ENCODE measurements at places on chromosomes 1 and 21.

GRCh38 chr1:182408435-182409075, 8.1 kb upstream of the TEDDM1 start:
- DNase-seq, result no peak

DNA sequence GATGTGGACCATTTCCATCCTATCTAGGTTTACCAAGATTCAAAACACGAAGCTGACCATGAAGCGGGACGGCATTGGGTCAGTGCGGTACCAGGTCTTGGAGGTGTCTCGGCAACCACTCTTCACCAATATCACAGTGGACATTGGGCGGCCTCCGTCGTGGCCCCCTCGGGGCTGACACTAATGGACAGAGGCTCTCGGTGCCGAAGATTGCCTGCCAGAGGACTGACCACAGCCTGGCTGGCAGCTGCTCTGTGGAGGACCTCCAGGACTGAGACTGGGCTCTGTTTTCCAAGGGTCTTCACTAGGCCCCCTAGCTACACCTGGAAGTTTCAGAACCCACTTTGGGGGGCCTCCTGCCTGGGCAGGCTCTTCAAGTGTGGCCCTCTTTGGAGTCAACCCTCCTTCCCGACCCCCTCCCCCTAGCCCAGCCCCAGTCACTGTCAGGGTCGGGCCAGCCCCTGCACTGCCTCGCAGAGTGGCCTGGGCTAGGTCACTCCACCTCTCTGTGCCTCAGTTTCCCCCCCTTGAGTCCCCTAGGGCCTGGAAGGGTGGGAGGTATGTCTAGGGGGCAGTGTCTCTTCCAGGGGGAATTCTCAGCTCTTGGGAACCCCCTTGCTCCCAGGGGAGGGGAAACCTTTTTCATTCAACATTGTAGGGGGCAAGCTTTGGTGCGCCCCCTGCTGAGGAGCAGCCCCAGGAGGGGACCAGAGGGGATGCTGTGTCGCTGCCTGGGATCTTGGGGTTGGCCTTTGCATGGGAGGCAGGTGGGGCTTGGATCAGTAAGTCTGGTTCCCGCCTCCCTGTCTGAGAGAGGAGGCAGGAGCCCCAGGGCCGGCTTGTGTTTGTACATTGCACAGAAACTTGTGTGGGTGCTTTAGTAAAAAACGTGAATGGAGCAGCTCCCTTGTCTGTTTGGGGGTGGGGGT, 864 bp upstream of the CCDC24 start:
- DNase-seq, result no peak

GRCh38 chr1:2269193-2269921, 41.2 kb downstream of the SKI start:
- DNase-seq, result no peak

DNA sequence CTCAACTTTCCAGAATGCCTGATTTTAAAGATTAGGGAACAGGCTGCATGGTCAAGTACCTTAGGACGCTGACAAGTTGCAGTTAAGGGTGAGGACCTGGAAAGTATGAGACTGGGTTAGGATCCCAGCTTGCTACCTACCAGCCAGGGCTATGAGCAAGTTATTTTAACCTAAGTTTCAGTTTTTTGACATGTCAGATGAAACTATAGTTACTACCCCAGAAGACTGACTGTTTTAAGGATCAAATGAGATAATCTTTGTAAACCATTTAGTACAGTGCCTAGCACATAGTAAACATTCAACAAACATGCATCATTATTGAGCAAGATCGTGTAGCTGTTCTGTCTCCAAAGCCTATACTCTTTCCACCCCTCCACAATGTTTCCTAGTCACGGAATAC, 14.4 kb downstream of the THEMIS2 start:
- DNase-seq, result no peak

DNA sequence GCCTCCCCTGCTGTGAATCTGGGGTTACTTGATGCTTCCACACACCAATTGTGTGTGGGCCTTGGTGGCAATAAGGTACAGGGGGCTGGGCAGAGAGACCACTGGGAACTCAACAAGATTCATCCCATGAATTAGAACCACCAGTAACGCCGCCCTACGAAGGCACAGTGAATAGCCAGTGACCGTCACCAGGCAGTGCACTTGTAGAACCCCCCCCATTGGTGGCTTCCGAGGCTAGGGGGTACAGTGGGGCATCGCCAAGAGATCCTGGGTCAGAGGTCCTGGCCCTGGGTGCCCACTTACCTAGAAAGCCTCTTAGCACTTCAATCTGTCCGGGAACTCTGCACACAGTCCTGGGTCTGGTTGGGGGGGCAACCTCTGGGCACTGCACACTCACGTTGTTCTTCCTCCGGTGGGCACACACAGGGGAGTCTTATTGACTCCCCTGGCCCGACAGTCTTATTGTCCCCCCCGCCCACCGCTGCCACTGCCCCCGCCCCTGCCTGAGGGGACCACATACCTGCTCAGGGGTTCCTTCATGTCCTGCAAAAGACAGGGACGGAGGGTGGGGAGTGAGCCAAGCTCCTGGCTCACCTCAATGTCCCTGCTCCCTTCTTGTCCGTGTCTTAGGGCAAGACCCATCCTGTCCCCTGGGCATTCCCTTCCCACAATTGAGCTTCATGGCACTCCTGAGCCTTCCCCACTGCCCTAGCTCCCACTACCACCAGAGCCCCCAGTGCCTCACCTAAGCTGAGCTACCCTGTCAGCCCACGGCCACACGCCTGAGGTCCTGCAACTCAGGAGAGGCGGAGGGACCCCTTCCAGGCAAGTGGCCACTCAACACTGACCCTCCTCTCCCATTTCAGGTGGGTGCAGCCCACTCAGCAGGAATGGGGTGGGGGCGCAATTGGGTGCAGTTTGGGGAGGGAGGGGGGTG, 2.5 kb upstream of the TRIM11 start:
- no peak for DNase-seq

Measured in stimulated activated CD8-positive, alpha-beta memory T cell treated with anti-CD3 and anti-CD28 coated beads, Interleukin-4, amount 100 ng/mL, for 1 hour (primary cell).